ENCODE measurements at places on chromosomes 16 and 17.

DNA sequence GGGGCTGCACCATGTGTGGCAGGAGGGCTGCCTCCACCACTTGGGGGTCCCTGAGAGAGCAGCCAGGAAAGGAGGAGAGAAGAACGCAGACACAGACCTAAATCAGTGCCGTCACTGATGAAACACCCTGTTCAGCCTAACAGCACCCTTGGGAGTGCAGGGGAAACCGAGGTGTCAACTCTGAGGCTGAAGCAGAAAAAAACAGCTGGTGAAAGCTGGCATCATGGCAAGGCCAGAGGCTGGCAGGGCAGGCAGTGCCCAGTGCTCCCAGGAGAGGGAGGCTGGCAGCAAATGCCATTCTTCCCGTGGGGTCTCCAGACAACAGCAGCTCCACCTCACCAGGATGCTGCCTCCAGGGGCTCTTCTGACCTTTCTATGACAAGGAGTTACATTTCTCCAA is 23.1 kb downstream of the SPHK1 start:
- DNase-seq: no peak

- DNase-seq: no peak
Measured at GRCh38 chr16:71424626-71425025, 17.2 kb downstream of the TLE7 start.

DNA sequence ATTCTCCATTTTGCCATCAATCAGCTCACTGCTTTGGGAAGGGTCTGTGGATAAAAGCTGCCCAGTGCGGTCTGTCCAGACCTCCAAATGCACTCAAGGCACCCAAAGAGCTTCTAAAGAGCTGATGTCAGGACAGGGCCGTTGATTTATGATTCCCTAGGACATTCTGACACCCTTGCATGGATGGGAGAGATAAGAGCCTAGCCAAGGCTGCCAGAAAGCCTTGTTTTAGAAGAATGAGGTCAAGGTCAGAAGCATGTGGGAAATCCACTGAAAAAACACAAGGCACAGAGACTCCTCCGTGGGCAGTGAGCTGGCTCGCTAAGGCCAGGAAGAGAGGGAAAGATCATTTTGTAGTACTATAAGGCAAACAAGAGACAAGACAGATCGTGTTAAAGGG is 214.0 kb downstream of the CDH11 start:
- DNase-seq: no peak

DNA sequence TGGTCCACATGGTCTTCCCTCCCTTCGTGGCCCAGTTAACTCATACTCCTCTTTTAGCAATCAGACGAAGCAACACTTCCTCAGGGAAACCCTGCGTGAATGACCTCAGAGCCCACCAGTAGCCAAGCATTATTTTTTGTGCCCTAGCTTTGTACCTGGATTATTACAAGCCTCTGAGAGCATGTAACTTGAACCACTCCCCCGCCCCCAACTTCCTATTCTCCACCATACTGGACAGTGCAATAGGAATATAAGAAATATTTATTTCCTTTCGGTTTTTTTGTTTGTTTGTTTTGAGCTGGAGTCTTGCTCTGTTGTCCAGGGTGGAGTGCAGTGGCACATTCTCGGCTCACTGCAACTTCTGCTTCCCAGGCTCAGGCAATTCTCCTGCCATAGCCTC is 2.9 kb downstream of the CPPED1 start:
- no peak for DNase-seq

DNA sequence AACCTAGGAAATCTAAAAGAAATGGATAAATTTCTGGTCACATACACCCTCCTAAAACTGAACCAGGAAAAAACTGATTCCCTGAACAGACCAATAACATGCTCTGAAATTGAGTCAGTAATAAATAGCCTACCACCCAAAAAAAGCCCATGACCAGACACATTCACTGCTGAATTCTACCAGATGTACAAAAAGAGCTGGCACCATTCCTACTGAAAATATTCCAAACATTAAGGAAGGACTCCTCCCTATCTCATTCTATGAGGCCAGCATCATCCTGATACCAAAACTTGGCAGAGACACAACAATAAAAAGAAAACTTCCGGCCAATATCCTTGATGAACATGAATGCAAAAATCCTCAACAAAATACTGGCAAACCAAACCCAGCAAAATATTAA is 52.9 kb downstream of the TTC19 start:
- no peak for DNase-seq

DNA sequence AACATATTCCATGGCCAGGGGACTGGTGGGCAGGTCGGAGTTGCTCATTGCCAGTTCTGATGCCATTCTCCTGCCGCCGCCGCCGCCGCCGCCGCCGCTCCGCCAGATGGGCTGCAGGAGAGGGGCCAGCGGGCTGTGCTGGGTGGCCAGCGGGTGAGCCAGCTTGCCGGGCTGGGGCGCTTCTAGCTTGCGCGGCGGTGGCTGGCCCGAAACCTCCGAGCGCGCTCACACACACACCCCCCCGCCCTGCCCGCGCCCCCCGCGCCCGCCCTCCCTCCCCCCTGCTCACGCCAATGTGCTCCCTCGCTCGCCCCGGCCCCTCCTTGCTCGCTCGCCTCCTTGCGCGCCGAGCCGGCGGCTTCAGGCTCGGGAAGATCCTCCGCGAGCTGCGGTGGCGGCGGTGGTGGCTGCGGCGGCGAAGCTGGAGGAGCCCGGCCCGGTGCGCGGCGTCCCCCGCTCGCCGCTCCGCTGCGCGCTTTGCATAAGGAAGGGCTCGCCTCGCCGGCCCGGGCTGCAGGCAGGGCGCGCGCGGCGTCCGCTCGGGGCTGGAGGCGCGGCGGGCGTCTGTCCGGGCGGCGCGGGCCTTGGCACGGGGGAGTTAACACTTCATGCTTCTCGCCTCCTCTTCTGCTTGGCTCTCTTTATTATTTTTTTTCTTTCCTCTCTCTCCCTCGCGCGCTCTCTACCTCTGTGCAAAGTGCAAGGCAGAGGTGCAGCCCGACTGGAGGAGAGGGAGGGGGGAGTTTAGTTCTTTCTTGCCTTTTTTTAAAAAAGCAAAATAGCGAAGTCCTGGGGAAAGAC is 500 bp downstream of the MAF start:
- peak; percentile 61 for DNase-seq

DNA sequence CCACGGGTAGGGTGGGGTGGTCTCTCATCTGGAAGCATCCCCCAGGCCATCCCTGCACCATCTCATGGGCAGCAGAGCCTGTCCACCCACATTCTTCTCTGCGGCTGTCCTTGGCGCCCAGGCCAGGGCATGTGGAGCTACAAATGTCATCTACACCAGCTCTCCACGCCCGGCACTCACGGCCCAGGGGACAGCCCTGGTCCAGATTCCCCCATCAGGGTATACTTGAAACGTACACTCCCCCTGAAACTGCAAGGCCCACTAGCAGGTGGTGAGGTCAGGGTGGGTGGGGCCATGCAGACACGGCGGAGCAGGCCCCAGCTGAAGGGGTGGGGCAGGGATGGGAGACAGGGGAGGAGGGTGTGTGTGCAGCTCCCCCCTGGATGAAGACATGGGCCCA is 3.2 kb upstream of the SOX8 start:
- DNase-seq: no peak

GRCh38 chr16:31519759-31520431 is 7.8 kb upstream of the AHSP start:
- DNase-seq: no peak

DNA sequence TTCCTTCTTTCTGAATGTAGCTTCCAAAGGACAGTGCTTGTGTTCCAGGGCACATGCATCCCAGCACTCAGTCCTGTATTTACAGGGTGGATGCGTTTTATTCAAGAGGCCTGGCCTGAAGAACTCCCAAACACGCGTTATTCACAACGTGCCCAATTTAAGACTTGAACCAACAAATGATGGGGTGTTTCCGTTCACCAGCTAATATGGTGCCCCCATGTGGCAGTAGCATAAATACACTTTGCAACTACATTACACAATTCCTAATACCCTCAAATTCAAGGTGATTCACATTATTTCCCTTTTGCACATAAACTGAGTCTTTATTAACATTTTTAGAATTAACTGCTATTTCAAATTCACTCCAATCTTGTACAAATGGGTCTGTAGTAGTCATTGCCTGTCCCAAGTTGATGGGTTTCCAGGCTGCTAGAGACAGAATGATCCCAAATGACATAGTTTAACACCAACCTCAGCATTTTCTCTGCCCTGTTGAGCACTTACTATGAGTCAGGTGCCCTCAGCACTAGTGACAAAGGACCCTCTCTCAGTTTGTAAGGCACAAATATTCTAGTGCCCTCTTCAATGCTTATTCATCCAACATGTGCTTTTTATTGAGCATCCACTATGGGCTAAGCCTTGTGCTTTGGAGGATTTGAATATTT is 26.9 kb downstream of the HSD17B2 start:
- no peak for DNase-seq

DNA sequence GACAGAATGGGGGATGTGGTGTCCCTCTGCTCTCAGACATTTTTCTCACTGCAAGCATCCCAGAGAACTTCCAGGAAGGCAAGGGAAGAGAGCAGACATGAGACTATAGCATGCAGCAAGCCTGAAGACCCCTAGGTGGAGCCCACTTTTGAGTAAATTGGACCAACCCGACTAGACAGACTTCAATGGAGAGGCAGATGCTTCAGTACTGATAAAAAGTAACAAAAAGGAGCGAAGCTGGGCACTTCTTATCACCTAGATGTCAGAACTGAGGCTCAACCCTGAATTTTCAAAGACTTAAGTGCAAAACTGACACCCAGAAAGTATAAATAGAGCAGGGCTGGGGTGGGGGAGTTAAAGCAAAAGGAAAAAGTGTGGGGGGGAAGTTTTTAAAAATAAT is 130.8 kb downstream of the PMP22 start:
- no peak for DNase-seq

GRCh38 chr16:66226762-66227161 is 139.7 kb upstream of the CDH5 start:
- no peak for DNase-seq

DNA sequence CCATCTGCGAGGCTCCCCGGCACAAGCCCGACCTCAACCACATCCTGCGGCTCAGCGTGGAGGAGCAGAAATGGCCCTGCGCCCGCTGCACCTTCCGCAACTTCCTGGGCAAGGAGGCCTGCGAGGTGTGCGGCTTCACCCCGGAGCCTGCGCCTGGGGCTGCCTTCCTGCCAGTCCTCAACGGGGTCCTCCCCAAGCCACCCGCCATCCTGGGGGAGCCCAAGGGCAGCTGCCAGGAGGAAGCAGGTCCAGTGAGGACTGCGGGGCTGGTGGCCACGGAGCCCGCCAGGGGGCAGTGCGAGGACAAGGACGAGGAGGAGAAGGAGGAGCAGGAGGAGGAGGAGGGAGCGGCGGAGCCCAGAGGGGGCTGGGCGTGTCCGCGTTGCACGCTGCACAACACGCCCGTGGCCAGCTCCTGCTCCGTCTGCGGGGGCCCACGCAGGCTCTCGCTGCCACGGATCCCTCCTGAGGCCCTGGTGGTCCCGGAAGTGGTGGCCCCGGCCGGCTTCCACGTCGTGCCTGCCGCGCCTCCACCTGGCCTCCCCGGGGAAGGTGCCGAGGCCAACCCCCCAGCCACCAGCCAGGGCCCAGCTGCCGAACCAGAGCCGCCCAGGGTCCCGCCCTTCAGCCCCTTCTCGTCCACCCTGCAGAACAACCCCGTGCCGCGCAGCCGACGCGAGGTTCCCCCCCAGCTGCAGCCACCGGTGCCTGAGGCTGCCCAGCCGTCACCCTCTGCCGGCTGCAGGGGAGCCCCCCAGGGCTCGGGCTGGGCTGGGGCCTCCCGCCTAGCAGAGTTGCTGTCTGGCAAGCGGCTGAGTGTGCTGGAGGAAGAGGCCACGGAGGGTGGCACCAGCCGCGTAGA is 13.1 kb upstream of the PRR35 start:
- DNase-seq: peak; percentile 57

DNA sequence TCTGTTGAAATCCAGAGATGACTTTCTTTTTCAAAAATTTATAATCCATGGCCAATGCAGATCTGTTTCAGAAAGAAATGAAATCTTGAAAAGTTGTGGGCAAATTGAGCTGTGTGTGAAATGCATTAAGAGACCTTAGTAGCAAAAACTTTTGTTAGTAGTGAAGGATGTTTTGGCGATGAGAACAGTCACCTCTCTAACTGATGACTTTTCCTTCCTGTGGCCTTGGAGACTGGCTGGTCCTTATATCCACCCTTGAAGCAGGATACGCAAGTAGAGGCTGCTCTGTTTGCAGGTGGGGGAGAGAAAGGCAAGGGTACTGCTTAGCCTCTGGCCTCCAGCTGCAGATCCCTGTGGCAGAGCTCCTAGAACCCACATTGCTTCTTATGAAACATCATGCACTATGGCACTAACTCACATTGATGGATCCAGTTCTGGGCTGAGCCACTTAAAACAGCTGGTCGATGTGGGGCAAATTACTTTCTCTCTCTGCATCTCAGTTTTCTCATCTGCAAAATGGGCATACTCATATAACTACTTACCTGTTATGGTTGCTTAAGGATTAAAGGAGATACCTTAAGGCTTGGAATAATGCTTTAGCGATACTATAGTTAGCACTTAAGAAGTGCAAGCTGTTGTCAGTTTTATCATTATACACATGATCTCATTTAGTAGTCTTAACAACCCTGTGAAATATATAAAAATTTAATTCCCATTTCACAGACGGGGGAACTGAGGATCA is 89.3 kb downstream of the SDR42E1 start:
- no peak for DNase-seq

DNA sequence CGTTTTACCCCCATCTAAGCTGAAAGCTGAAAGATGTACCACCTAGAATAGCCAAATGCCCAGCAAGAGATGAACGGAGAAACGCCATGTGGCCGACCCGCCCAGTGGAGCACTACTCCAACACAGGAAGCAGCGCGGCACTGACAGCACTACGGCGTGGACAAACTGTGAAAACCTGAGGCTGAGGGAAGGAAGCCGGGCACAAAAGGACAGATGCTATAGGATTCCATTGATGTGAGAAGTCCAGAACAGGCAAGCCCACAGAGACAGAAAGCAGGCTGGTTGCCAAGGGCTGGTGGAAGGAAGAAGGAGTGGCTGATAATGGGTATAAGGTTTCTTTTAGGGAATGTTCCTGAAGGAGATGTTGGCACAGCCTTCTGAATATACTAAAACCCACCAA is 29.4 kb upstream of the SLC38A8 start:
- DNase-seq: no peak

DNA sequence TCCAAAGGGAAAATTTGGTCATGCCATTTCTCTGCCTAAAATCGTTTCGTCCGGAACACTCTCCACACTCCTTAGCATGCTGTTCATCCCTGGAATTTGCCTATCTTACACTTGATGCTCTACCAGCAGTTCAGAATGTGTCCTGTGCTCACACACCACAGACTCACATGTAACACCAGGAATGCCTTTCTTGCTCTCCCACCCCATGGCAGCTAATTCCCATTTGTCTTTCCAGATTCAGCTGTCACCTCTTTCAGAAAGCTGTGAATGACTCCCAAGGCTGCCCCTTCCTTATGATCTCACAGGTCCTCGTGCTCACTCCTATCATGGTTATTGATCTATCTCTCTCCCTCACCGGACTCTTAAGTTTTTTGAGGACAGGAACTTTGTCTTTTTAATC is 38.1 kb downstream of the HYDIN start:
- no peak for DNase-seq

GRCh38 chr17:4375039-4375748 is 8.7 kb upstream of the UBE2G1 start:
- DNase-seq: peak; percentile 89
